PC-3 (cell line): ENCODE measurements at places on chromosomes 1 and 21.

- no peak for DNase-seq
These were observed 20.9 kb downstream of the UMODL1 start for GRCh38 chr21:42091899-42092508.

- no peak for DNase-seq
These were observed 9.5 kb upstream of the YRDC start for GRCh38 chr1:37817481-37817880.

DNA sequence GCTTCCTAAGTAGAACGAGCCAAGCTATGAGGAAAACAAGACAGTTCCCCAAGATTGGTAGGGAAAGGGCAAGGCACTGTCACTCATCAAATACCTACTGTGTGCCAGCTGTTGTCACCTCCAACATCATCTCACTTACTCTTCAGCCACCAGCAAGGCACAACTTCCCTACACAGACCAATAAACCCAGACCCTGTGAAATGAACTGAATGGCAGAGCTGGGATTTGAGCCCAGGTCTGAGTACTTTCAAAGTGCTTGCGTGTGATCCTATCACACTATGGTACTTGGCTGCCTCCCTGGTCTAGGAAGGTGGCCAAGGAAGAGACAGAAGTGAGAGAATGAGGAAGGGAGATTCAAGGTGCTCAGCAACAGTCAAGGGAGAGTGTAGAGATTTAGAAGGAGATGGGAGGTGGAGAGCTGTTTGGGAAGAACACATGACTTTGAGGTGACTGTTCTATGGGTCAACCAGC, 16.7 kb upstream of the TRIM63 start:
- no peak for DNase-seq

- no peak for DNase-seq
These were observed 25.0 kb upstream of the TENT5C start for GRCh38 chr1:117580882-117581281.
